ENCODE measurements at places on chromosomes 5 and 9. TPM values are rescaled to one million over a fixed set of nuclear protein-coding genes. Genes with fewer than 3 reads are reported as not detected.

DNA sequence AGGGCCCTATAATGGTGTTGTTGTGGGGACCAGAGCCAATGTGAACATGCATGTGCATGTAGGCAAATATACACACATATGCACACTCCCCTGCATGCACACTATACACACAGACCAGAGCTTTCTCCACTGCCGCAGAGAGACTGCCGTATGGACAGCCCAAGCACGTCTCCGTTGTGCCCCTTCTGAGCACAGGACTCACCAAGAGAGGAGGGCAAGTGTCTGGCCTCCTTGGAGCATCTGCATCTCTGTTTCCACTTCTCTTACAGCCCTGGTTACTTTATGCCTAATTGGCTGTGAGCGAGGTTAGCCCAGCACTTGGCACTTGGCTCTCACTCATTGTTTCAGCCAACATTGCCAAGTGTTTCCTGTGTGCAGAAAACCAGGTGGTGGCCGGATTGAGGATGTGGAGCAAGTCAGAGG is 30.4 kb downstream of the CSF2 start:
- DNase-seq = peak; percentile 68

DNA sequence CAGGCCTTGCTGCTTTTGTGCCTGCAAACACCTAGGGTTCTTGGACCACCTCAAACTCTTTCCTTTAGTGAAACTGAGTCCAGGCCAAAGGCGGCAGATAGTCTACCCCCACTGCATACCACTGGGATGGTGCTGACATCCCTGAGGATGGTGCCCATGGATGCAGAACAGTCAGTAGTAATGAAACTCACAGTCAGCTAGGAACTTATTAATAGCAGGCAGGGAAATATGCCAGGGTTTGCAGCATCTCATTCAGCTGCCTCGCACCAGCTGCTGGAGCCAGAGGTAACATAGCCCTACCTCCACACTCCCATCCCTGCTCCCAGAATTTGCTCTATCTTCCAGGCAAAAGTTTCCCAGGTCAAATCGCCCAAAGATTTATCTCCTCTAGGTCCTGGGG is 189.1 kb downstream of the SREK1 start:
- DNase-seq = no peak

DNA sequence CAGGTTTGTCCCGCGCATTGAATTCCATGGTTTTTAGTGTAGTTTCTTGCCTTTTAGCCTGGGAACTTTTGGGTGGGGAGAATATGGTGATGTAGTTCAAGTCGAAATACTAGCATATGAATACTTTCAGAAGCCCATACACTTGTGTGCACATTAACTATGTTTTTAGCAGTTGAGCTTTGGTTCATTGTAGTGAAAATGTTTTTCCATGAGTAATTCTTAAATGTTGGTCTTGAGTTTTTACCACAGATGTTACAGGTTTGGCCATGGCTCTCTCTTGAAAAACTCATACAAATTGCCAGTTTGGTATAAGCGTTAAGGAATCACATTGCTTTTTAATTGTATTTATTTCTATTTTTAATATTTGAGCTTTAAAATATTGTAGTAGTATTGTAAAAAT is 45.6 kb downstream of the TRIO start:
- no peak for DNase-seq

GRCh38 chr5:56202483-56202882 is 30.6 kb downstream of the ANKRD55 start:
- no peak for DNase-seq

- DNase-seq = no peak
Observed at GRCh38 chr9:38035873-38036272, 33.2 kb downstream of the SHB start.

- no peak for DNase-seq
Observed at GRCh38 chr5:135455876-135456237, 3.7 kb upstream of the TIFAB start.

The FOXD4L5 gene
- total RNA-seq = 0.64 TPM

The IGFBPL1 gene
- 239 TPM for total RNA-seq

The NIM1K gene
- total RNA-seq = 6.3 TPM

The CXCL14 gene
- 0.73 TPM for total RNA-seq

The PRSS3 gene
- 5.2 TPM for total RNA-seq

The SAPCD2 gene
- total RNA-seq = 4.7 TPM

Data from cerebellum (tissue), 4 donors.